Ammon's horn (tissue), 1 donor: ENCODE measurements at places on chromosomes 6 and 20.

GRCh38 chr6:37459981-37460800 is 27.2 kb downstream of the CMTR1 start:
- DNase-seq: no peak

DNA sequence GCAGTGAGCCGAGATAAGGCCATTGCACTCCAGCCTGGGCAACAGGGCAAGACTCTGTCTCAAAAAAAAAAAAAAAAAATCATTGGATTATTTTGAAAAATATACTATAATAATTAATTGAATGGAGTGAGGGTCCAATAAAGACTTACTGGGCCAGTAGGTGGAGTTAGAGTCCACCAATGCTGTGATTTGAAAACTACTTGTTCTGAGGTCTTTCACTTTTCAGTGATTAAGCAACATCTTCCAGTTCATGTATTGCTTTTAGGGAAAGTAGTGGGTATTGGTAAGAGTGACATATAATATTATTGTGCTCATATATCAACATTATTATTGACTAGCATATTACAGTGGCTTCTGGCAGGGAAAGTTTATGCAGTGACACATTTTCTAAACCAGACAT is 530.3 kb downstream of the KHDRBS2 start:
- DNase-seq: no peak

DNA sequence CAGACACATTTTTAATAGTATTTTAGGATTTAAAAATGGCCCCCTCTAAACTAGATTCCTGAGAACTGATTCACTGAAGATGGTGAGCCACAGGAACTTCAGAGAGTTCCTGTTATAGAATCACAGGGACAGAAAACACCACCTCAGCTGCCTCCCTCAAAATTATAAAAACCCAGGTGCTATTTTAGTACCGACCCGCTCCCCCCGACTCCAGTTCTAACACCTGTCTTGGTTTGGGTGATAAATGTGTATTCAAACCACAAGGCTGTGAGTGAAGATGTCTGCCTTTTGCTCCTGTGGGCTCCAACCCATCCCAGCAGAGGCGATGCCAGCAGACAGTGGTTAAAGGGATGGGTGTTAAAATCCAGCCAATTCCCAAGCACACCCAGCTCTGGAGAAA is 127.4 kb upstream of the LY86 start:
- DNase-seq: no peak

DNA sequence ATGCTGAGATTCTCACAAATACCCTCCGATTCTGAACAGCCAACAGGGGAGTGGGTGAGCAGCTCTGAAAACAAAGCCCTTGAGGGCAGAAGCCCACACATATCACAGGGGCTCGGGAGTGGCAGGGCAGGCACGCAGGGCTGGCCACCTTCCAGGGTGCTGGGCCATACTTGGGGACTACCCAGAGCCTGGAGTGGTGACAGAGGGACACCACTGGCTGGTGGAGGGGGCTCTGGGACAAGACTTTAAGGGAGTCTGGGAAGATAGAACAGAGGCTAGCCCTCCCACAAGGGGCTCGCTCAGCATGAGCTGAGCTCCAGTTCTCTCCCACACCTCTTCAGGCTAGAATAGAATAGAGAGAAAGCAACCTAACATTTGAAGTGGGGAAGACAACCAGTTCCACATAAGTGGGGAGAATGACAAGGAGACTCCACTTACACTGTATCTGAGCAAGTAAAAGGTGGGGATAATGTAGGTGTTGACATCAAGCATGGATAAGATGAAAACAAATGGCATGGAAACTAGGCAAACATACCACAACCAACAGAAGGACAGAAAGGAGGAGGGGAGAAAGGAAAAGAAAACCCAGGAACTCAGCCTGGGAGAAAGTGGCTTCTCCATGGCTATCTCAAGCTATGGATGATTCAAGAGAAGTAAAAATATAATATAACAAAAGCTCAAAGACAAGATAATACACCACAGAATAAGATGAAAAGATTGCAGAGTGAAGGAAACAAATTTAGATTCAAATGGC is 7.0 kb downstream of the PPIL1 start:
- no peak for DNase-seq

DNA sequence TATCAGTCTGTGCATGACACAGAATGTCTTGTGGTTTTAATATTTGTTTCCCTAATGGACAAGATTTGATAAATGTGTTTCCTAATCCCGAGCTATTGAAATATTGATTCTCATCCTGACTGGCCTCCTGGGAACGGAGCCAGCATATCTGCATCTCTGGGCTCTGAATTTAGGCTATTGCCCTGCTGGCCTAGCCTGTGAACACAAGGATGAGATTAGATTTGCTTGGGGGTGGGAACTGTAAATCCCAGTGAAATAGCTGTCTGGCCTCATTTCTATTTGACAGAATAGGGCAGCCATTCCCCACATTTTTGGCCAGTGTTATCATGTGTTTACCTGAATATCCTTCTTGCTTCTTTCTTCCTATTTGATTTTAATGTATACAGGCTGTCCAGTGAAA is 198.4 kb upstream of the SOX4 start:
- DNase-seq: no peak

DNA sequence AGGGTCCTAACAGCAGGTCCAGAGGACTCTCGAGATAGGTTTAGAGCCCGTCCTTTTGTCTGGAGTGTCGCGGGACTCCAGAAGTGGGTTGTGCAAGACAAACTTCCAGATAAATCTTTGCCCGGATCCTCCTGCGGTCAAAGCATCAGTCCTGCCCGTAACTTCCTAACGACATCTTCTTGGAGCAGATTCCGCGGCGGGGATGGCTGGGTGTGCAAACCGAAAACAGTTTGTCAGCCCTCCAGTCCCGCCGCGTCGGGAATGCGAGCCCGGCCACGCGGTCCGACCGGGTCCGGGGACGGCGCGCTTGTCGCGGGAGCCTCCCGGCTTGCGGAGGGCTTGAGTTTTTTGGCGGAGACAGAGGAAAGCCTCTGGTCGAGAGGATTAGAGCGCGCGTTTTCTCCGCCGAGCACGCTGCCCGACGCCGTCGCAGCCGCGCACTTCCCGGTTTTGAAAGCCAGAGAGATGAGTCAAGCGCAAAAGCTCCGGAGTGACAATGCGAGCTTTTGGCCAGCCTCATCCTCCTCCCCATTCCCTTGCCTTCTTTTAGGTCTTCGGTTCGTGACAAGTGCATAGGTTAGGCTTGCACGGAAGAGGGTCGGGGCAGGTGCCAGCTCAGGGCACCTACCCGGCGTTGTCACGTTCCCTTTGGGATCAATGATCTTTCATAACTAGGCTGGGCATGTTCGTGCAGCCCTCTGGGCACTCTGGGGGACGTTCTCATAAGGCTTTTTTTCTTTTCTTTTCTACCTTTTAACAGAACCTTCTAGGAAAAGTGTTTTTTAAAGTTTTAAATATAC is 91.3 kb upstream of the PRDM1 start:
- DNase-seq: peak; percentile 40

DNA sequence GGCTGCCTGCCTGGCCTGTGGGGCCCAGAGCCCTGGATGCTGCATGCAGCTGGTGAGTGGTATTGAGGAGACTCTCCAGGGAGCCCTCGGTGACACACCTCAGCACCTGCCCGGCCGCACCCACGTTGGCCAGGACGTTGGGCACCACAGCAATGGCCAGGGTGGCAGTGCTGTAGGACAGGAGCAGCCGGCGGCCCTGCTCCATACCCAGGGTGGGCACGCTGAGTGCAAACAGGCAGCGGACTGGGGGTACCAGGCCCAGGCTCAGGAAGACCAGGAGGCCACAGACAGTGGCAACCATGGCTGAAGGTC is 4.7 kb downstream of the OCSTAMP start:
- DNase-seq: no peak

- no peak for DNase-seq
Measured at GRCh38 chr6:3731700-3732099, 19.8 kb downstream of the PXDC1 start.

DNA sequence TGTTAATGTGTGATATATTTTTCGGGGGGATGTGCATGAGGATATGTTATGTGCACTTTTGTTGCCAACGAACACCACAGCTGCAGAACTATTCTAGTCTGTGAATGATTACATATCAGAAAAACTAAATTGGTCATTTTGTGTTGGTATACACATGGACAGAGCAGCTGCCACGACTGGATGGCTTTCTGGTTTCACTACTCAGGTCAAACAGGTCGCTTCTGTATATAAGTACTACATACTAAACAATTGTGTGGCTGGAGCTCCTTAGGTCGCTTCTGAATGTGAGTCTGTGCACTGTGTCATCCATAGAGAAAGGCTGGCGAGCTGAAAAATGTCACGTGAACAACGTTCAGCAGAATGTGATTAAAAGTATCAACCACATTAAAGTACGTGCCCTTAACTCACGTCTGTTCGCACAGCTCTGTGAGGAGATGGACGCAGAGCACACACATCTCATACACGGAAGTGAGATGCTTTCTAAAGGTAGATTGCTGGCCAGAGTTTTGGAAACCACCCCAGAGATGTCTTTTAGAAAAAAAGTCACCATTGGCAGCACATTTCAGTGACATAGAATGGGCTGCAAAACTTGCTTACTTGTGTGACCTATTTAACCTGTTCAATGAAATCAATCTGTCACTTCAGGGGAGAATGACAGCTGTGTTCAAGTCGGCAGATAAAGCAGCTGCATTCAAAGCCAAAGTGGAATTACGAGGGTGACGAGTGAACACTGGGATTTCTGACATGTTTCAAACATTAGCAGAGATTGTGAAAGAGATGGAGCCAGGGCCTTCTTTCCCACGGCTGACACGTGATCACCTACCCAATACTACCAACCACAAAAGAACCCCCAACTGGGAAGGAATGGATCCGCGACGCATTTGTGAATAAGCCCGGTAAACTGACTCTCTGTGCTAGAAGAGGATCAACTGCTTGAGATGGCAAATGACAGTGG is 176.6 kb downstream of the PDE10A start:
- no peak for DNase-seq

- no peak for DNase-seq
Measured at GRCh38 chr6:81326881-81327561, 425.5 kb downstream of the TENT5A start.

DNA sequence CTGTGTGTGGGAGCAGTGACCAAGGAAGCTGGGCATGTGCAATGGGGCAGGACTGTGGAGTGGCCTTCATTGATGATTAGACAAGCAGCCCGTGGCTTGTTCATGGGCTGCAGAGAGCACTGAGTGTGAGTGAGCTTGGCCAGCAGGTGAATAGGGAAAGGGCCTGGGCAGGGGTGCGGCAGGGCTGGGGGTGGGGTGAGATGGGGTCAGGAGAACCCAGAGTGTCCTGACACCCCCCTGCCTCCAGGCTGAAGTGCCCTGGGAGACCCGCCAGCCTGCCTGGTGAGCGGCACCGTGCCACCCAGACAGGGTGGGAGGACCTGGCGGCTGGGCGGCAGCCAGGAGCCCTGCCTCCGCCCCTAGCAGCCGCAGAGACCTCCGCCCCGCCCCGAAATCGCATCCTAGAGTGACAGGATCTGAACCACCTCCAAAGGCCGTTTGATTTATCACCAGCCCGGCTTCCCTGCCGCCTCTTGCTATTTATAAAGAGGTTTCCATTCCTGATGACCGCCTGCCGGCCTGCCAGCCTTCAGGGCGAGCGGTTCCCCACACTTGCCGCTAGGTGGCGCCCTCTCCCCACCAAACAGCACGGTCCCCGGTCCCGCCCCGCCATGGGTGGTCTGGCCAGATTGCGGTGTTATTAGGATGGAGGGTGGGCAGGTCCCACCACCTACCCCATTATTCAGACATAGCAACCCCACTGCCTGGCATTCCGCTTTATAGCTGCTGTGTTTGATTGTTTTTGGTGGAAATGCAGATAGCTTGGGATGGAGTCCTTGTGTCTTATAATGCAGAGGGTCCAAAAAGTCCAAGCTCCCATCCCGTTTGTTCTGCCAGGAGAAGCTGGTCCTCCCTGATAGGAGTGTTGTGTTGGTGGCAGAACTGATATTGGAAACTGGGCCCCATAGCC is 3.5 kb downstream of the MYLK2 start:
- peak; percentile 82 for DNase-seq

- no peak for DNase-seq
Measured at GRCh38 chr6:139174961-139175360, 40.1 kb downstream of the HECA start.

GRCh38 chr20:17749978-17750721 is 50.4 kb downstream of the BANF2 start:
- no peak for DNase-seq

DNA sequence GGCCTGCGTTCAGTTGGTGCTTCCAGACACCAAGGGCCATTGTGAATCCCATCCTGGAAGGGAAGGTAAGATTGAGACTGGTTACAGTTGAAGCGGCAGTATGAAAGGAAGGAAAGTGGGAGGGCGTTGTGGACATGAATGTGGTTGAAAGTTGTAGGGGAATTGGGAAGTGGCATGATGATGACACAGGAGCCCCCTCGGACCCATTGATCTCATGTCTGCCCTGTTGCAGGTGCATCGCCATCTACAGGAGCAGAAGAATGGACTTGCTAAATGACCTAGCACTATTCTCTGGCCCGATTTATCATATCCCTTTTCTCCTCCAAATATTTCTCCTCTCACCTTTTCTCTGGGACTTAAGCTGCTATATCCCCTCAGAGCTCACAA is 5.5 kb downstream of the HLA-DQA1 start:
- DNase-seq: no peak

DNA sequence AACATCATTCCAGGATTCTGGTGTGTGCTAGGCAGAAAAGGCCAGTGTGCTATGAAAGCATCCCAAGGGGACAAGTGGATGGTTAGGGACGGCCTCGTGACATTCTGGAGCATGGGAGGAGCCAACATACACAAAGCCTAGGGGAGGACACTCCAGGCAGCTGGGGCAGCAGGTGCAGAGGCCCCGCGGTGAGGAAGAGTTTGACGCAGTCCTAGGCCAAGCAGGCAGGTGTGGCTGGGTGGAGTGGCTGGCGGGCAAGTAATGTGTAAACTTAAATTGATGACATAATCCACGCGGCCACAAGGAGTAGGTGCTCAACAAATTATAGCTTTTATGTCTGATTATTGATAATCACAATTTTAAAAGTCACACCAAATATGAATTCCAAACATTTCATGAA is 93.6 kb downstream of the TMEM242 start:
- DNase-seq: no peak

- DNase-seq: no peak
Measured at GRCh38 chr6:16944596-16944995, 157.3 kb upstream of the STMND1 start.

DNA sequence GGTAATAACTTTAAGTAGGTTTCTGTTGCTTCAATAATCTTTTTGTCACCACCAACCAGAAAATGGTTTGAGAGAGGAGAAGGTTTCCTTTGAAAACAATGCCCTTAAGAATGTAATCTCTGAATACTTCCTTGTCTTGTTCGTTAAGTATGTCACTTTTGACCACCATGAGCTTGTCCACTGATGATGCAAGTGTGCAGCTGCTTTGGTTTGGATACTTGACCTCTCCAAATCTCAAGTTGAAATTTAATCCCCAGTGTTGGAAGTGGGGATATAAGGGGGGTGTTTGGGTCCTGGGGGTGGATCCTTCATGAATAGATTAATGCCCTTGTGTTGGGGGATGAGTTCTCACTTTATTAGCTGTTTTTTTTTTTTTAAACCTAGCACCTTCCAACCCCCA is 985.4 kb downstream of the EPHA7 start:
- no peak for DNase-seq
